Endothelial cell (in vitro differentiated cells): ENCODE measurements at places on chromosomes 6 and 20. TPM values are rescaled to one million over a fixed set of nuclear protein-coding genes. Genes with fewer than 3 reads are reported as not detected.

Gene OR2J3
- total RNA-seq = not detected

Gene EBF4
- 5.9 TPM for total RNA-seq

Gene ACOT13
- total RNA-seq = 22.1 TPM

Gene BMP6
- 0.97 TPM for total RNA-seq

Gene CAP2
- 4.4 TPM for total RNA-seq

Gene EGFL8
- 37.4 TPM for total RNA-seq

Gene CYP39A1
- total RNA-seq = 2.5 TPM

Gene MCHR2
- total RNA-seq = not detected

Gene TRIM40
- total RNA-seq = not detected
